ENCODE measurements at places on chromosomes 1 and 21.

GRCh38 chr1:184036517-184036949, 995 bp downstream of the COLGALT2 start:
- DNase-seq: peak; percentile 25

GRCh38 chr21:19141511-19141910, 737.9 kb upstream of the TMPRSS15 start:
- no peak for DNase-seq

GRCh38 chr1:116008656-116009390, 32.5 kb downstream of the SLC22A15 start:
- no peak for DNase-seq

DNA sequence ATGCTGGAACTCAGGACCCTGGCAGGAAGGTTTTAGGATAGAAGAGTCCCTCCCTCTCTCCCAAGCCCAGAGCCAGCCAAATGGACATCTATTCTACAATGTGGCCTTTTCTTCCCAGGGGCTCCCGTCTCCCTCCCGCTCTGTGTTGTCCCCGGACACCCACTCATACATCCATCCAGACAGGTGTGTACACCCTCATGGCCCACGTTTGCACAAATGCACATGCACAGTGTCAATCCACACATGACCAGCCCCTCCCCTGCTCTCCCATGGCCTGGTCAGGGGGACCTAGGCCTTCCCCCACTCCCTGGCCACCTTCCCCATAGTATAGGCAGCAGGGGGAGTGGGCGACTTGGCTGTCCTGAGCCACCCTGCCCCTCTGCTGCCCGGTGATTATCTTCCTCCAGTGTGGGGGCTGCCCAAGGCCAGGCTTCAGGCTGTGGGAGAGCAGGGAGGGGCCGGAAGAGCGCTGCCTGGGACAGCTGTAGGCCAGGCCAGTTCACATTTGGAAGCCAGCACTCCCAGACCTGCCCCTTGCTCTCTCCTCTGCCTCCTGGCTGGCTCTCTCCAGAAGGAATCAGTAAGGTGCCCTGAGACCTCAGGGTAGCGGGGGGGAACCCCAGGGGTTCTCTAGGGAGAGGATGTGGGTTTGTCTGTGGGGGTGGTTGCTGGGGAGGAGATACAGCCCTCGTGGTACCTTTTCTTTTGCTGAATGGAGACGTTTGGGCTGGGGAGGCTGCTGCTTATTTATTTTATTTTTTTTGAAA, 4.1 kb upstream of the PTPN7 start:
- DNase-seq: no peak

DNA sequence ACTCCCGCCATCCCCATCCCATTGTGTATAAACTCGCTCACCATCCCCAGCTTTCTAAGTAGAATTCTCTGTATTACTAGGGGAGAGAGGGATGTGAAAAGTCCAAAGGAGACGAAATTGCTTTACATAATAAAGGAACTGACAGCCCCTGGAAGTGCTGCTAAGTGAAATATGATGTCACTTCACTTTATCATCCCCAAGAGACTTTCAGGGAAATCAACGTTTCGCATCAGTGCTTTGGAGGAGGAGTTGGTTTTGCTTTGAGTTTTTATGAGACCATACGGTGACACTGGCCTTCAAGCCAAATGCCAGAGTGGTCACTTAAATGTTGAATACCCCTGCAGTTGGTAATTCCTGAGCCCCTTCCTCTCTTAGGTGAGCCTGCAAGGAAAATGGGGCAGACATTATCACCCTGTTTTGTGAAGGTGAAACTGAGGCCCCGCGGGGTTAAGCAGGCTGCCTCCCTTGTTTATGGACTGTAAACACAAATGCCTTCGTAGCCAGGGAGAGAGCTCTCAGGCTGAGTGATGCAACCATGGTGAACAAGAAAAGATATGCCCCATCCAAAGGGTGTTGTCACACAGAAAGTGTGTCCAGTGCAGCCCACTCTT, 58.4 kb upstream of the KAZN start:
- no peak for DNase-seq

DNA sequence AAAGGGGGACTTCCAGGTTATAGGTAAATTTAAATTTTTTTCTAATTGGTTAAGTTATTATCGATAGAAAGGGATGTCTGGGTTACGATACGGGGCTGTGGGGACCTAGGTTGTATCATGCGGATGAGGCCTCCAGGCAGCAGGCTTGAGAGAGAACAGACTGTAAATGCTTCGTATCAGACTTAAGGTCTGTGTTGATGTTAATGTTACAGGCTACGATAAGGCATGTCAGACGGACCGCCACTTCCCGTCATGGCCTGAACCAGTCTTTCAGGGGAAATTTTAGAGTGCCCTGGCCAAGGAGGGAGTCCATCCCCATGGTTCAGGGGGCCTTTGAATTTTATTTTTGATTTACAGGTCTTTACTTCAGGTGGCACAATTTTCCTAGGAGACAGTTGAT, 16.7 kb downstream of the ABCG1 start:
- DNase-seq: no peak

GRCh38 chr1:110201157-110201825, 8.8 kb upstream of the KCNC4 start:
- no peak for DNase-seq

GRCh38 chr1:218347336-218347722, 2.2 kb downstream of the TGFB2 start:
- no peak for DNase-seq

DNA sequence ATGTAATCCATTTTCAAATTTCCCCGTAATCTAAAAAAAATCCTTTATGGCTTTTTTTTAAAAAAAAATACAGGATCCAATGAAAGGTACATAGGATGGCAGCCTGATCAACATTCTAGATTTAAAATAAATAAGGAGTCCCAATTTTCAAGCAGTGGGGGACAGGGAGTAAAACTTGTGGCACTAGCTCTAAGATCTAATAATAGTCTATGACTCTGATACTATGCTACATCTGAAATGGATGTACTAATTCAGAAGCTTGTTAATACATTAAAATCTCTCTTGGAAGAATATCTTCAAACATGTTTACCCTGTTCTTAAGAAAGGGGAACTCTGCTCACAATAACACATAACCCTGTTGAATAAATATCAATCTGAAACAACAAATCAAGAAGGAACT, 8.5 kb downstream of the DIPK1A start:
- no peak for DNase-seq

DNA sequence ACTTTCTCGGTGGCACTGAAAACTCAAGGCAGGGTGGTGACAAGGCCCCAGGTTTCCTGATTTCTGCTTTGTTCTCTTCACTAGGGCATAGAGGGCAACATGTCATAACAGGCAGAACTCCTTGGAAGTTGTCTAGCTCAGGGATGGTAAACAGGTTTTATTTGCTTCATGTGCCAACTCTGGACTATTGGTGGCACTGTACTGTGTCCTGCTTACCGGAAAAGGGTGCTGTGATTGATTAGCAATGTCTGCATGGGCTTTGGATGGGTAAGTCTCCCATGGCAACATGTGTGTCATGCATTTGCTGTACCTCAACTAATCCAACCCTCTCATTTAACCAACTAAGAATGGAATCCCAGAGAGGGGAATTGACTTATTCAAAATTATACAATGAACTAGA, 70.7 kb upstream of the USP24 start:
- peak; percentile 0 for DNase-seq

- DNase-seq: no peak
Measured at GRCh38 chr1:19066874-19067181, 110.4 kb upstream of the IFFO2 start.

GRCh38 chr1:12147201-12147701, 19.5 kb upstream of the TNFRSF1B start:
- DNase-seq: no peak

DNA sequence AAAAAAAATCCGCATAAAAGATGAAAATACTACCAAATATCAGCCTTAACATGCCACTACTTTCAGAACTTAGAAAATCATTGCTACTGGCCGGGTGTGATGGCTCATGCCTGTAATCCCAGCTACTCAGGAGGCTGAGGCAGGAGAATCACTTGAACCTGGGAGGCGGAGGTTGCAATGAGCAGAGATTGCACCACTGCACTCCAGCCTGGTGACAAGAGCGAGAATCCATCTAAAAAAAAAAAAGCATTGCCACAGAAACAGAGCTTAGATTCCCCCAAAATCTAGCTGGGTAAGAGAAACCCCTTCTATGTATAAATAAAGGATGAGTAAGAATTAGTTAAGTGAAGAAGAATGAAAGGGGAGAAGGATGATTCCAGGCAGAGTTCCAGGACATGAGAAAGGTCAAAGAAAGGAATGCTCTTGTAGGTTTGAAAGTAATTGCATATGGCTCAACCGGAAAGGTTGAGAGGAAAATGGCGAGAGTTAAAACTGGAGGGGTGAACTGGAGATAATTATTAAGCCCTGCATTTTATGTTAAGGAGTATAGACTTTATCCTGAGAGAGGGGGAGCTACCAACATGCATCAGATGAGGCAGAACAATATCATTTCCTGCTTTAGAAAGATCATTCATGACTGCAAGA, 19.7 kb upstream of the NRDC start:
- DNase-seq: no peak

- DNase-seq: no peak
Measured at GRCh38 chr1:67013573-67013972, 40.4 kb downstream of the SLC35D1 start.

DNA sequence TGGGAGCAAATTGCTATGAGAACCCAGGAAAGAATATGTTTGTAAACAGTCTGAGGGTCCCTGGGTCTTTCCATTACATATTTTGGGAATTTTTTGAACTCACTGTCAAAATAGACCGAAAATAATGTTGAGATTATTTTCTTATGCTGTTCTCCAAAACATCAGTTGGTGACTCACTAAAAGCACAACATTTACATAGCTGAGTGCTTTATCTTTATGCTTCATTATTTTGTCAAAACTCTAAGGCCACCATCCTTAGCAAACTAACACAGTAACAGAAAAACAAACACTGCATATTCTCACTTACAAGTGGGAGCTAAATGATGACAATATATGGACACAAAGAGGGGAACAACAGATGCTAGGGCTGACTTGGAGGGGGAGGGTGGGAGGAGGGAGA, 459.3 kb downstream of the ADGRL2 start:
- no peak for DNase-seq

GRCh38 chr21:26238646-26239045, 68.1 kb upstream of the APP start:
- no peak for DNase-seq

Measured in COR-L47 (cell line).